Esophagus squamous epithelium (tissue), 5 donors: ENCODE measurements at places on chromosomes 2 and 18.

DNA sequence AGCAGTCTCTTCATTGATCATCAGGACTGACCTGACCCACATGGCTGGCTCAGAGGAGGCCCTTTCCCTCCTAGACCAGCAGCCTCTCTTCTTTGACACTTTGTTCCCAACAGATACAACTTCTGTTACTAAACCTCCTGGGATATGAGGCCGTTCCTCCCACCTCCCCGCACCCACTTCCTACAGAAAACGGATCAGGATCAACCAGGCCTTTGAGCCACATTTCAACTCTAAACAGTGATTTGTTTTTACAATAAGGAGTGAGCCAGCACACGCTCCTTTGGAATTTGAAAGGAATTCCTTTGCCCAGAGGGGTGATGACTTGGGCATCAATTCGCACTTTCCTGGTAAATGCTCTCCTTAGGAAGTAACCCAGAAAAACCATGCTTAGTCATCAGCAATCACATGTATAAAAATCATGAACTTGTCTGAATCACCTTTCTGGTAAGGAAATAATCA is 180.4 kb downstream of the FAM124B start:
- DNase-seq = no peak

GRCh38 chr2:84424152-84424551 is 34.9 kb downstream of the SUCLG1 start:
- DNase-seq = no peak

DNA sequence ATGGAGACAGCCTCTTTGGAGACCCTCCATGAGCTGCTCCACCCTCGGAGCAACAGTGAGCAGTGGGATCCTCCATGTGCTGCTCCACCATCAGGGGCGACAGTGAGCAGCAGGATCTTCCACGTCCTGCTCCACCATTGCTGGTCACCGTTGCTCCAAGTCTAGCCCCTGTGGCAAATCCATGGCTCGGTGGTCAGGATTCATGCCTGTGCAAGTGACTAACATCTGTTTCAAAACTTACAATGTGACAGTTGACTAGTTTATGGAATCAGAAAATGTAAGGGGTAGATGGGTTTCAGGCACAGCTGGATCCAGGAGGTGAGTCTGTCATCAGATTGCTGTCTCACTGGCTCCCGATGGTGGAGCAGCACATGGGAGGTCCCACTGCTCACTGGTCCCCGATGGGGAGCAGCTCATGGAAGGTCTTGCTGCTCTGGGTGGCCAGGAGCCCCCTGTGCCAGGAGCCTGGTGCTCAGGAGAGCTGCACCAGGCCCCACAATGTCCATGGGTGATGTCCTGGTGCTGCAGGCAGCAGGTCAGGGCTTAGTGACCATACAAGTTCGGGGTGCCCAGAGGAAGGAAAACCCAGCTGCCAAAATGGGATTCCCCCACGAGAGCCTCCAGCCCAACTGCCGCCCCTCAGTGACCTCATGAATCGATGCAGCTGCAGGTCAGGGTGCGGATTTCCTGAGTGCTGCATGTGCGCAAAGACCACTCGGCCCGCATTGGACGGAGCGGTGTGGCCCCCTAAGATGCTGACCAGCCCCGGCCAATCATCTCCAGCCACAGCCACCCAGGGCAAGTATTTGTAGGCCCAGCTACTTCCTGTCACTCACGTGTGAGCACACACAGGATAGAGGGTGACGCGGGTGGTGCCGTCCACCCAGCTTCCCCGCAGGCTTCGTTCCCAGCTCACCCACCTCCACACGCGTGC is 116.5 kb upstream of the OTOS start:
- DNase-seq = no peak

GRCh38 chr18:44741511-44741910 is 60.8 kb downstream of the SETBP1 start:
- no peak for DNase-seq

GRCh38 chr2:120231974-120232635 is 8.9 kb upstream of the TMEM185B start:
- DNase-seq = no peak

- no peak for DNase-seq
Measured at GRCh38 chr18:9475643-9476591, 604 bp downstream of the RALBP1 start.

- DNase-seq = no peak
Measured at GRCh38 chr2:216299588-216299987, 72.7 kb downstream of the MARCHF4 start.

DNA sequence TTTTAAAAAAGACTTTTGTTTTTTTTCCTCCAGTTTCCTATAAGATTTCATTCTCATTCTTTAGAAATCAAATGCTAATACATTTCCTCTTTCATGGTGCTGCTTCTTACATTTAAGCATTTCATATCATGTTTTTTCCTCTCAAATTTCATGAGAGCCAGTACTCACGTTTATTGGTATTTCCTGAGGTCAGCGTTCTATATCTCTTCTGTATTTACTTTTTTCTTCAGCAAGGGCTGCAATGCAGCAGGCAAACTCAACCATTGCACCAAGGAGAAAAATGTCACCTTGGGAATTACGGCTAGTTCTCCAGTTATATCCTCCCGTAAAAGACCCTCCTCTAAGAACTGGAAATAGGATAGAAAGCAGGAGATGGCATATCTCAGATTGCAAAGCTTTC is 32.4 kb downstream of the UPP2 start:
- DNase-seq = no peak

GRCh38 chr18:63626431-63626830 is 17.6 kb downstream of the SERPINB4 start:
- DNase-seq = no peak

DNA sequence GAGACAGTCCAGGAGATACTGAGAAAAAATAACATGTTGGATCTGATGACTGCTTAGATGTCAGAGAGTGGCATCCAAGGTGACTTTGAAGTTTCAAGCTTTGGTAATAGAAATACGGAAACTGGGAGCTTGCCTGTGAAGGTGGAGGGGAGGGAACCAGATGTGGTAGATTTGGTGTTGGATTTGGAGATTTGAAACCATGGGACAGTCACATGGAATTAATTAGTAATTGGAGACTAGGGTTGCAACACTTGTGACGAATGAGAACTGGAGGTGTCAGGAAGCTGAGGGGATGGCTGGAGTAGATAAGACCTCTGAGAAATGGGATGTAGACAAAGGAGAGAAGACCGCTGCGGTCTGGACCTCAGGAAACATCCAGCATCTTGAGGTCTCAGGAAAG is 46.7 kb downstream of the RPL37A start:
- DNase-seq = no peak

GRCh38 chr2:85355073-85355410 is 473 bp downstream of the ELMOD3 start:
- DNase-seq = no peak

- no peak for DNase-seq
Measured at GRCh38 chr2:179712825-179713224, 148.6 kb downstream of the ZNF385B start.

GRCh38 chr2:164675027-164675426 is 53.7 kb upstream of the GRB14 start:
- DNase-seq = no peak

GRCh38 chr2:157439824-157440186 is 4.1 kb downstream of the CYTIP start:
- DNase-seq = no peak

- no peak for DNase-seq
Measured at GRCh38 chr2:80496346-80496745, 191.8 kb upstream of the LRRTM1 start.

DNA sequence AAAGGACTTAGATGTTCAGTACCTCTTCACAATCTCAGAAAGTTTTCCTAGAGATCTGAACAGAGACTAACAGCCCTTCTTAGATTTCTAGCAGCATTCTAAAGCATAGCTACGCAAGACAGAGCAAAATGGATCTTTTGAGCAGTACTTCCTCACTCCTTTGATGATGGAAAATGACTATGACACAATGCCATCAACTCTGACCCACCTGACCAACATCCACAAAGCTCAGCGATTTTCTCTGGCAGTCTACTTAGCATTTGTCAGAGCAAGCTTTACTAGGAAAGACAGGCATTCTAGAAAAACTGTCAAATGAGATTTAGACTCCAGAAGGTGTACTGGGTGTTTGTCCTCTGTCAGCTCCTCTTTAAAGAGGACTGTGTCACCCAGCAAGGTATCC is 180.9 kb upstream of the ACVR2A start:
- no peak for DNase-seq

- no peak for DNase-seq
Measured at GRCh38 chr2:101429453-101429852, 42.1 kb upstream of the CREG2 start.

DNA sequence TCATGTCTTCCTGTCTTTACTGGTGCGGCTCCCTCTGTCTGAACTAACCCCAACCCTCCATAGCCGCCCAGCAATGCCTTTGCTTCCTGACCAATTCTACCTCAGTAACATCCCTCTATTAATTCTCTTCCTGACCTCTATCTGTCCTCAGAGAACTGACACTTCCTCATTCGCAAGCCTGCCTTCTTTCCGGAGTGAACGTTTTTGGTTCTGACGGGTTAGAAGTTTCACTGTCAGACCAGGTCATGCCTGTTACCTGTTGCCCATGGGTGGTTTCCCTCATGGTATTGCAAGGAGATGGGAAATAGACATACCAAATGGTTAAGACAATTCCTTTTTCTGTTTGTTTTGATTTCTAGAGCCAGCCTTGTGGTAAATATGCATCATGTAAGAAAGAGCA is 453.4 kb upstream of the SLC14A2 start:
- DNase-seq = no peak

- DNase-seq = no peak
Measured at GRCh38 chr18:78733762-78734613, 245.6 kb upstream of the SALL3 start.

DNA sequence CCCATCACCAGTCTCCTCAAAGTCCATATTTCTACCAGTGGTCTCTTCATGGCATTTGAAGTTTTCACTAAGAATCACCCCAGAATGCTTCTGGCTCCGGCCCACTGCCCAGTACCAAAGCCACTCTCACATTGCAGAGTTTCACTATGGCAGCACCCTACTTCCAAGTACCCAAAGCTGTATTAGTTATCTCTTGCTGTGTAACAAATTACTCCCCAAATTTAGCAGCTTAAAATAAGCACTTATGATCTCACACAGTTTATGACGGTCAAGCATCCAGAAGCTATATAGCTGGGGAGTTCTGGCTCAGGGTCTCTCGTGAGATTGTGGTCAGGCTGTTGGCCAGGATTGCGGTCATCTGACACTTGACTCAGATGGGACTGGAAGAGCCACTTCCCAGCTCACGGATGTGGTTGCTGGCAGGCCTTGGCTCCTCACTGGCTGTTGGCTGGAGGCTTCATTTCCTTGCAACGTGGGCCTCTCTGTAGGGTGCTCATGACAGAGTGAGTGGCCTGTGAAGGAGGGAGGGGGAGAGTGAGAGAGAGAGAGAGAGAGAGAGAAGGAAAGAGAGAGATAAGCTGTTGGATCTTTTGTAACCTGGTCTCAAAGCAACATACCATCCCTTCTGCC is 189.5 kb downstream of the CTIF start:
- DNase-seq = no peak

DNA sequence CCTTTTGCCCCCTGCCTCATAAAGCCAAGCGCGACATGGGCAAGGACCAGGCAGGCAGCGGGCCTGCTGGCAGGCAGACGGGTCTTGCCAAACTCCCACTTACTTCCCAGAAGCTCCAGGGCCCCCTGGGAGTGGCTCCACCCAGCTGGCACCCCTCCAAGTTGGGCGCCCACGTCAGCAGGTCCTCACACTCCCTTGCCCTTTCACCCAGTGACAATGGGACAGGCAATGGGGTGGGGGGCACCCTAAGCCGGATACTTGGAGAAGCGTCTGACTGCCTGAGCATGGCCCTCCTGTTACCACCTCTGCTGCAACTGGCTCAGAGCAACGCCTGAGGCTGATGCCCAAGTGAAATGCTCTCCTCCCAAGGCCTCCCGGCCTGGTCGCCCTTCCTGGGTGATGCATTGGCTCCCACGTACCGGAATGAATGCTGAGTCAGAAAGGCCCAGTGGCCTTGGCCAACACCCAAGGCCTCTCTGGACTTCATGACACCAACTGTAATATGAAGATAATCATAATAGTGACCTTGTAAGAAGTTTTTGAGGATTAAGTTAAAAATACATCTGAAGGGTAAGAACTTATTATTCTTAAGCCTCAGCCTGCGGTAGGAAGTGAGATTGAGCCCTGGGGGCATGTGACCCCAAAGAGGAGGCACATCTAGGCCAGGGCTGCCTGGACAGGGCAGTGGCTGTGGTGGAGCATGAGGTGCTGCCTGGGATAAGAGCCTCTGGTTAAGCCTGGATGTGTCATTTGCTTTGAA is 31.6 kb downstream of the KCNK3 start:
- no peak for DNase-seq

- DNase-seq = no peak
Measured at GRCh38 chr2:23027396-23027795, 357.6 kb upstream of the KLHL29 start.

DNA sequence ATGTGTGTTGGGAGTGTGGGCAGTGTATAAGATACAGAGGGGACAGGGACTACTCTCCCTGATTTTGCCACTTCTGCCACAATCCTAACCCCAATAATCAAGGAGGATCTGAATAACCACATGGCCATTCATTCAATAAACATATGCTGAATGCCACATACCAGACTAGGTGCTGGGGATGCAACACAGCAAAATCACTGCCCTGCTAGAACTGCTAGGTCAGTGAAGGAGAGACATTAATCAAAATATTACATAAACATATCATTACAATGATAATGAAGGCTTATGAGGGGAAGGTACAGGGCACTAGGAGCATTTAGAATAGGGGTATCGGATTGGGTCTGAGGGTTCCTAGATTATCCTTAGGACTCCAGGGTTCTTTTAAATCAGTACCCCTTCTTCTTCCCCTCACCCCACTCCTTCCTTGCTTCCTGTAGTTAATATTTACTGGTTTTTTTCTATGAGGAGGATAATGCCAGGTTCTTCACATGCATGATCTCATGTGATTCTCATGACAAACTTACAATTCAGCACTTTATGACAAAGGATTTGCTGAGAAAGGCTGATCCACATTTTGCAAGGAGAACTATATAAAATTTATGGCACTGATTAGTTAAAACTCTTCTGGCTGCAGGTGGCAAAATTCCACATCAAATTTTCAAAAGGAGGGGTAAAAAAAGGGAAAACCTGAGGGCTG is 56.4 kb upstream of the PCBP1 start:
- no peak for DNase-seq

GRCh38 chr18:62828852-62829251 is 113.5 kb downstream of the PHLPP1 start:
- DNase-seq = no peak

GRCh38 chr2:96618596-96619283 is 19.4 kb downstream of the KANSL3 start:
- no peak for DNase-seq

DNA sequence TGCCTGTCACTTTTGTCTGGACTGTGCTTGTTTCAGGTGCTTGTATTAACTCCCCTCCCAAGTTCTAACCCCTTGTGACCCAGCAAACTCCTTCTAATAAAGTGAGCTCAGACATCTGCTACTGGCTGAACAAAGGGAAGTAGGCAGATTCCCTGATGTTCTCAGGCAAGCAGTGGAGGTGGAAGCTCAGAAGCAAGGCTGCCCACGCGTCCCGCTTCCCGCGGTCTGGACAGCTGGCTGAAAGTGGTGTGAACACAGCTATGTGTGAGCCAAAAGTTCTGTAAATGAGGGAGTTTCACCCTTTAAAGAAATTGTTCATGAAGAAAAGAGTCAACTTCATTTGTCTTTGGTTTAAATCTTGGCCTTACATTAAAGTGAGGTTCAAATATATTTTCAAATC is 40.0 kb downstream of the NAPG start:
- no peak for DNase-seq

GRCh38 chr2:3533836-3534235 is 14.5 kb upstream of the ADI1 start:
- no peak for DNase-seq
